ENCODE measurements at places on chromosomes 5 and 9.
A peak's percentile ranks its signal among the peaks of the same experiment; 100 is the strongest.

DNA sequence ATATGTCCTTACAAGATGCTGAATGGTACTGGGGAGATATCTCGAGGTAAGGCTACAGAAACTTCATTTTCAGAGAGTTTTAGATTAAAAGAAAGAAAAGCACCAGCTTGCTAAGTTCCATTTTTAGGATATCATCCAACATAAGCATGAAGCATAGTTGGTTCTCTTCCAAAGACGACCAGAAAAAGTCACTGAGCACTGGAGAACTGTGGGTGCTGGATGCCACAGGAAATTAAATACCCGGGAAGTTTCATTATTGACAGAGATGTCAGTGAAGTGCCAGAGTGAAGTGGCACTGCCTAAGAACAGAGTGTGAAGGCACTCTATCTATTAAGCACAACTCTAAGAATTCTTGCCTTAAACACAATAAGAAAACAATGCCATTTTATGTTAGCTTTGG lies 76.8 kb downstream of the PIK3R1 start:
- DNase-seq: no peak

DNA sequence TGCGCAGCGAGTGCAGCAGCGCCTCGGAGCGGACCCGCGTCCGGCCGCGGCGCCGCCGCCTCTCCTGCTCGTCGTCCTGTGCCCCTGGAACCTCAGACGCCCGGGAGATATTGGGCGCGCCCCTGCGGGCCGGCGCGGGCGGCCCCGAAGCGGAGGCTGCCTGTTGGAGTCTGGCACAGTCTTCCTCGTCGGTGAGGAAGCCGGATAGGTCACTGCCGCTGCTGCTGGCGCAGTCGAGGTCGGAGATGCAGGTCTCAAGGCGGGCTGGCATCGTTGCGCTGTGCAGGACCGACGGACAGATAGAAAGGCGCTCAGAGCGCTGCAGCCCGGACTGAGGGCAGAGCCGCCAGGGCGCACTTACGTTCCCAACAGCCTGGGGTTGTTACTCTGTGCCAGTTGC lies 344 bp downstream of the NEUROG1 start:
- no peak for DNase-seq

GRCh38 chr9:16044579-16044881 lies 491.7 kb downstream of the CCDC171 start:
- no peak for DNase-seq

- DNase-seq: no peak
Observed at GRCh38 chr9:113137196-113138168, 13.3 kb upstream of the SLC31A2 start.

- DNase-seq: no peak
Observed at GRCh38 chr5:38077652-38078051, 180.7 kb upstream of the EGFLAM start.

- no peak for DNase-seq
Observed at GRCh38 chr9:24436761-24437160, 108.9 kb downstream of the IZUMO3 start.

DNA sequence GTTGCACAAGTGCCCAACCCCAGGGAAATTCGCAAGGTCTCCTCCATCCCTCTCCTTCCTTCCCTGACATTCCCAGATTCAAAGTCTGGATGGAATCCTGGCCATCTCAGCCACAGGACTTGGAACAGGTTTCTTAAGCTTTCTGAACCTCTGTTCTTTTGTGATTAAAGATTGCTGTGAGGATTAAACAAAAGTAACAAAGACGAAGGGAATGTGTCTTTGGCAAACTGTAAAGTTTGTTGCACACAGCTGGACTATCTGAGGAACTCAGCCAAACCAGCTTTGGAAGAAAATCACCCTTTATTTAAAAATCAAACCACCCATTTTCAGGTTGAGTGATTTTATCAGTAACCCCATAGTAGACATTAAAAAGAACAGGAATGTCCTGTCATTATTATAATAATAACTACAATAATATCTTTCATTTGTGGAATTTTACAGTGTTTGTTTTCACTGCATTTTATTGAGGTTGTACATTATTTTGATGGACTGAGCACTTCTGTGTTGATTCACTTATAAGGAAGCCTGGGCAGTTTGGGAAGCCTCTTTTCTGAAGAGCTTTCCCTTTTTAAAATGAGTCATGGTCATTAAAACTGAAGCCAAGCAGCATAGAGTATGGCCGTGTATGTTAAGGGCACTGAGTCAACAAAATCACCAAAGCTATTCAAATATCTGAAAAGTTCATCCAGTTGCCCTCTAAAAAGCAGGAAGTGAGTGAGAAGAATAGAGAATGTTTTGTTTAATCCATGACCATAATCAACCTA lies 310.2 kb downstream of the AGTPBP1 start:
- DNase-seq: no peak

DNA sequence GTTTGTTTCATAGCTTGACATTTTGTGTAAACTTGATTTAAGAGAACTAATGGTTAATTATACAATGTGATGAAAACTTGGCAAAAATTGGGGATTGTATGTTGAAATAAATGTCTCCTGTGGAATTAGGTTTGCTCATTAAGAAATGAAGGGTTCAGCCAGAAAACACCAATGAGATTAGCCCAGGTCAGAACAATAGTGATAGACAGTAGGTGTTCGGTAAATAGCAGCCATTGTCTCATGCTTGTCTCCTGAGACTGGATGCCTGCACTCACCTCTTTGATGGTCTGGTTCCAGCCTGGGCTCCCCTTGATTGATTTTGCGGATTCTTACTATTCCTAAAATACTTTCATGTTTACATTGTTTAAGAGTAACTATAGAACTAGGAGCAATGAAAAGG lies 135.5 kb downstream of the FBN2 start:
- no peak for DNase-seq

DNA sequence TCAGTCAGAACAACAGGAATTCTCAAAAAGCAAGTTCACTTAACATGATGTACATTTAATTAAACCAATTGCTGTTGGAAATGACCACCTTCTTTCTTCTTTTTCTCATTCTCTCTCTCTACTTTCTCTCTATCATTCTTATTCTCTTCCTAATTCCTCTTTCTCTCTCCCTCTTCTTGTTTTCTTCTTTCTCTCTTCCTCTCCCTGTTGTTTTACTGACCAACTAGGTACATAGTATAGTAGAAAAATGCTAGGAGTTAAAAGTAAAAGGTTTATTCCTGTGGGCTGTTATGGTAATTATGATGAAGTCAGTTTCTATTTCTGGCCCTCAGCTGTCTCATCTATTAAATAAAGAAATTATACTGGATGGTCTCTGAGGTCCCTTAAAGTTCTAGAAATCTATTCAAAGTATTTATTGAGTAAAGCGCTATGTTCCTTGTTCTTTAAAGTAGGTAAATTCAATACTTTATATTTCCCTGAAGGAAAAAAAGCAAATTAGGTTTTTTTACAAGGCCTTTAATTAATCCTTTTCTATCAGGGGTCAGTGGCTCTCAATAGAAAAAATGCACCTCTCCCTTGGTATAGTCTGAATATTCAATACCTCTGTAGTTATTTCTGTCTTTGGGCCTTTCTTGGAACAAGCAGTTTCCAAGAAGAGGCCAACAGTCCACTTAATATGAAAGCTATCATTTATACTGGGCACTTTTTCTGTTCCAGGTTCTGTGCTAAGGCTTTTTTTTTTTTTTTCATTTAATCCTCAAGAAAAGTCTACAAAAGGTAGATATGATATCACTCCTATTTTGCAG lies 102.3 kb upstream of the SLC30A5 start:
- no peak for DNase-seq

DNA sequence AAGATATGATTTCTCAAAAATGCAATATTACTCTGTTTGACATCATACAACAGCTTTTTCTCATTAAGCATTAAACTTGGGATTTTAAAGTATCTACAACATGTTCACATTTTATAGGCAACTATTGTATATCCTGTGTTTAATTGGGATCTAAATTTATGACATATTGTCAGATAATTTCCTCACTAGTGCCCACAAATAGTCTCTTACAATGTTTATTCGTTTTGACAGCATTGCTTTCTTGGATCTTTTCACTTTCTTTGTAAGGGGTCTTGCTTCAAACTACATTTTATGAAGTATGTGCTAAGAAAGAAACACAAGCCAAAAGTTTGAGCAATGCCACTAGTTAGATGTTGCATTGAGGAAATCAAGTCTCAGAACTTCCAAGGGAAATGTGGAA lies 285.1 kb downstream of the TMEM167A start:
- no peak for DNase-seq

GRCh38 chr9:131329241-131329641 lies 39.7 kb downstream of the PLPP7 start:
- DNase-seq: no peak

GRCh38 chr5:173802670-173803165 lies 85.4 kb upstream of the CPEB4 start:
- no peak for DNase-seq

DNA sequence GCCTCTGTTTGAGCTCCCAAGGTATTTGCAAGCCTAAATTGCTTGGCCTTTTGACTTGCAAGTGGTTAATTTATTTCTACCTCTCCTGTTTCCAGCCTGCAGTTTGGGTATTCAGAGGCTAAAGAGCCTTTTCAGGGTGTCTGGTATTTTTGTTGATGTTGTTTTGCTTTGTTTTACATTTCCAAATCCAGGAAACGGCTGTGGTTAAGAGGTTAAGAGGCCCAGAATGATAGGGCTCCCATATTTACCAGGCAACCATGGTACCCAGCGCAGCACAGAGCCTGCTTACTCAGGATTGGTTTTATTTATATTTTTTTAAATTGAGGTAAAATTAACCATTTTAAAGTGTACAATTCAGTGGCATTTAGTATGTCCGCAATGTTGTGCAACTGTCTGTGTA lies 92.1 kb downstream of the PDZD2 start:
- DNase-seq: no peak

DNA sequence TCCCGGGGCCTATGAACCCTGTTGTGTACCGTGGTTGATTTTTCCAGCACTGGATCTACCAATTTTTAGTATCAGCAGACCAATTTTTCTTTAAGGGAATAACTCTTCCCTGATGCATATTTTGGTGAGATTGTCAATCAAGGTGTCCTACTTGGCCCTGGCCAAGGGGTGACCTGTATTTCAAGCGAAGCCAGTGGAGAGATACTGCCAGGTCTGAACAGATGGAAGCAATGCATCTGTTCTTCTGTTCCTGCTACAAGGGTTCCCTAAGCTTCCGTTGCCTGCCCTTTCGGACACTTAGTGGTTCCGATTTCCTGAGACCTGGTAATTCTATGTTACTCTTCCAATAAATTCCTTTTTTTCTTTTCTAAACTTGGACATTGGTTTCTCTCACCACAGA lies 37.3 kb downstream of the ADAM19 start:
- no peak for DNase-seq

- DNase-seq: no peak
Observed at GRCh38 chr9:114666851-114667250, 9.2 kb upstream of the TEX53 start.

DNA sequence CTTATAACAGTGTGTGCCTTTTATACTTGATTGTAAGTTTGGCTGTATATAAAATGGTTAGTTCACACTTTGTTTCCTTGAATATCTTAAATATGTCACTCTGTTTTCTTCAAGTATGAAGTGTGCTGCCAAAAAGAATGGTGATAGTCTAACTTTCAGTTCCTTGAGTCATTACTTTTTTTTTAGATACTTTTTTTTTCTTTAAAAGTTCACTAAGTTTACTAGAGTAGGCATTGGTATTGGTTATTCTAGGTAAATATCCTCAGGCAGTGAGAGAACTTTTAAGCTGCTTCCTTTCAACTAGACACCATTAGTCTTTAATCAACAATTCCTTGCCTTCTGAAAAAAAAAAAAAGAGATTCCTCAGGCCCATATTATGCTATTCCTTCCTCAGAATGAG lies 41.9 kb downstream of the SPEF2 start:
- DNase-seq: no peak

GRCh38 chr5:116476897-116477537 lies 97.6 kb downstream of the SEMA6A start:
- DNase-seq: no peak

DNA sequence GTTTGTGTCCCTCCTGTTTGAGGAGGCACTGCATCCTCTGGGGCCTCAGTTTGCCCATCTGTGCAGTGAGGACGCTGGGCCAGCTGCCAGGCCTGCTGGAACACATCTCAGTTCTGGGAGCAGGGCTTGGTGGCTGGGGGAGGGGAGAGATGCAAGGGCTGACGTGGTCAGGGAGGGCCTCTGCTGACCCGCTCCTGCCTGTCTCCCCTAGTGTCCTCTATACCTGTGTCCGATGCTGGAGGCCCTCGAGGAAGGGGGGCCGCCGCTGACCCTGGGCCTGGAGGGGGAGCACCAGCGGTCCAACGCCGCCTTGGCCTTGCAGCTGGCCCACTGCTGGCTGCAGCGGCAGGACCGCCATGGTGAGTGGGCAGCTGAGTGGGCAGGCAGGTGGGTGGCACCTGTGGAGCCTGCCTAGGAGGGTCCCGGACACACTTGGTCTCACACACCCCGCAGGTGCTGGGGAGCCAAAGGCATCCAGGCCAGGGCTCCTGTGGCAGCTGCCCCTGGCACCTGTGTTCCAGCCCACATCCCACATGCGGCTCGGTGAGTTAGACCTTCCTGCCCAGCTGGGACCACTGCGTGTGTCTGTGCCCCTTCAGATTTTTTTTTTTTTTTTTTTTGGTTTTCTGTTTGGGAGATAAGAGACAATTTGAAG lies 5.8 kb downstream of the FPGS start:
- no peak for DNase-seq

DNA sequence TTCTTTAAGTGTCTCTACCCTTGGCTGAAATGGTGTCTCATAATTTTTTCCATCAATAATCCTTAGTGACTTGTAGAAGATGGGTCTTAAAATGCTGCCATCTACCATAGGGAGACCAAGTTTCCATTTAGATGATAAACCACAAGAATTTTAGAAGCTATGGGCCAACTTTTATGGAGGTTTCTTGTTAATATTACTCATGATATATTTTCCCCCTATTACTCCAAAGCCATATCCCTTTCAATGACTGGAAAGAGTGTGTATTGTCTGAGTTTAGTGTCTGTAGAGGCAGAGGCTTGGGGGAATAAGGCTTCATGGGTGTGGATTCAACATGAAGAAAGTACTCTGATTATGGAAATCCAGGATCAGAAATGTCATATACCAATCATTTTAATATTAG lies 507.3 kb upstream of the TNC start:
- no peak for DNase-seq

- no peak for DNase-seq
Observed at GRCh38 chr5:125530833-125531615, 784.6 kb upstream of the ZNF608 start.

- peak; percentile 83 for DNase-seq
Observed at GRCh38 chr9:35736201-35736633, 3.8 kb downstream of the CREB3 start.

Measured in D721Med (cell line).